Endothelial cell of umbilical vein (primary cell): ENCODE measurements at places on chromosomes 5 and 9. TPM values are rescaled to one million over a fixed set of nuclear protein-coding genes. Genes with fewer than 3 reads are reported as not detected.

The SOHLH1 gene
- not detected in 2 replicates for polyA plus RNA-seq

- no peaks in the 10 kb centered on the region for H3K36me3 ChIP-seq
- no peaks in the 10 kb centered on the region for H3K27me3 ChIP-seq
- DNase-seq, result no peak
- no peak overlapping the region for H3K27ac ChIP-seq
Measured at GRCh38 chr5:6159832-6160430, 218.4 kb downstream of the MED10 start.

DNA sequence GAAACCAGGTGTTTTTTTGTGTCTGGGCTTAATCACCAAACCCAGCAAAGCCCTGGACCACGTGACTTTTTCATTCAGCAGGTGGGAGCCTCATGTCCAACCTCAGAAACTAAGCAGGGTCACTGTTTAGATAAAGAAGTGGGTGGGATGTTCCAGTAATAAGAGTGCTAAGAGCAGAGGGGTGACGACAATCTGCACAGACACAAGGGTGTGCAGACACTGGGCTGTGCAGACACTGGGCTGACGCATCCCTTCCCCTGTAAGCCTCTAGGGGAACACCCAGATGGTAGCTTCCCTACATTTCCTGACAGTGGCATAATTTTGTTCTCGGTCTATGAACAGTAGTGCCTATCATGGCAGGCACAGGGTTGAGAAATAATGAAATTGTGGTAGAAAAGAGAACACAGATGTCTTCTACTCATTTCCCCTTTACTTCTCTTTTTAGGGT, 85.1 kb downstream of the SAXO1 start:
- H3K27me3 ChIP-seq, result peaks cover 6% of the 10 kb centered on the region
- no peaks in the 10 kb centered on the region for H3K36me3 ChIP-seq
- peaks cover 3% of the 10 kb centered on the region for H3K4me1 ChIP-seq
- no peak overlapping the region for H3K27ac ChIP-seq
- no peak overlapping the region for H3K4me3 ChIP-seq
- DNase-seq, result no peak

DNA sequence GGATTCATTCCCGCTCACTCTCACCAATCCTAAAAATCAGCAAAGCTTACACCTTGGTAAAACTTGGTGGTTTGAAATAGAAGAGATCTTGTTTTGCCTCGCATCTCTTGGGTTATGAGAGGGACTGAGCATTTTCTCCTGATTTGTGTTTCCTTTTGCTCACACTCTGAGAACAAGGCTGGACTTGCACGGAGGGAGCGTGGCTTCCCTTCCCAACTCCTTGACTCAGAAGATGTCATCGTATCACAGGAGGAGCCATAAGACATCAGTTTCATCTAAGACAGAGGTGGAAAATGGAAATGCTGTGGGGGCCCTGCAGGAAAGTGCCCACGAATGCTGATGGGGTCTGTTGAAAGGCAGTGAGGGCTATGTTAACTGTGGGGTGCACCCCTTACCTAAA, 37.4 kb downstream of the CTSL start:
- H3K4me3 ChIP-seq, result no peak overlapping the region
- no peak for DNase-seq
- no peak overlapping the region for H3K27ac ChIP-seq
- H3K4me1 ChIP-seq, result no peaks in the 10 kb centered on the region

DNA sequence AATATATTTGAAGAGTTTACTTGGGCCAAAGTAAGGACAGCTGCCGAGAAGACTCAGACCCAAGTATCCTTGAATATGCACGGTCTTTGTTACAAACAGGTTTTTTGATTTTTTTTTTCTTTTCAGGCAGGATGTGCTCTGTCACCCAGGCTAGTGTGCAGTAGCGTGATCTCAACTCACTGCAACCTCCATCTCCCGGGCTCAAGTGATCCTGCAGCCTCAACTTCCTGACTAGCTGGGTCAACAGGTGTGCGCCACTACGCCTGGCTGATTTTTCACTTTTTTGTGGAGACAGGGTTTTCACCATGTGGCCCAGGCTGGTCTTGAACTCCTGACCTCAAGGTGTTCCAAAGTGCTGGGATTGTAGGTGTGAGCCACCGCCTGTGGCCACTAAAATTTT, 27.4 kb downstream of the JMY start:
- no peak overlapping the region for H3K4me3 ChIP-seq
- no peaks in the 10 kb centered on the region for H3K4me1 ChIP-seq
- H3K27me3 ChIP-seq, result no peaks in the 10 kb centered on the region
- no peaks in the 10 kb centered on the region for H3K36me3 ChIP-seq
- H3K27ac ChIP-seq, result no peak overlapping the region
- DNase-seq, result no peak

The KCTD16 gene
- 0.13 and 0.21 TPM in 2 replicates for polyA plus RNA-seq

The MEIKIN gene
- not detected in 2 replicates for polyA plus RNA-seq
